AG04450 (cell line): ENCODE measurements at places on chromosomes 2 and 18.
A peak's percentile ranks its signal among the peaks of the same experiment; 100 is the strongest.

GRCh38 chr18:45213040-45213333, 402.3 kb upstream of the SLC14A2 start:
- no peak for DNase-seq

- no peak for DNase-seq
Observed at GRCh38 chr2:71422786-71423185, 30.6 kb upstream of the DYSF start.

DNA sequence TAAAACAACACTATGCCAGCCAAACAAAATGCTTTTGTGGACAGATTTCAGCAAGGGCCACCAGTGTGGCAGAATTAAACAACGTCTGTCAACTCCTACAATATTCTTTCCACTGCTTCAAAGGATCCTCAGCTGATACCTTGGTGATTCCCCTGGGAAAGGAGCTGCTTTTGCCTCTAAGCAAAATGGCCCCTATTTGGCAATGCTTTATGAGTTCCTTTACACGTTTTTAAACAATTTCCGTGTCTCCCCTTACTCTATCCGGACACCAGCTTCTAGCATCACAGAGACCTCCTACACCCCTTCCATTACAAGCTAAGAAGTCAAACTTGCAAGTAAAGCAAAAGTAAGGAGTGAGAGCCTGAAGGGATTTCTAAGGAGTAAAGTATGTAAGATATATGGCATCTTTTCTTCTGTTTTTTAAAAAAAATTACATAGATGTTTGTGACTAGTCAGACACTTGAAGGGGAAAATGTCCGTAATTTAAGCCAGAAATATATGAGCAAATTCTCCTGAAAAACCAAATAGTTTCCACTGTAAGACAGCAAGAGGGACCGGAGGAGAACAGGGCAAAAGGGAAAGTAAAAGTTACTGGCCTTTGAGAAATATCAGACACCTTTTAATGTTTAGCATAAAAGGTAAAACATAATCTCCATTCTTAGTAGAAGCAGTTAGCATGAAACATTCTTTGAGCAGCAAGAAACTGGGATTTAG, 1.9 kb downstream of the SOS1 start:
- no peak for DNase-seq

DNA sequence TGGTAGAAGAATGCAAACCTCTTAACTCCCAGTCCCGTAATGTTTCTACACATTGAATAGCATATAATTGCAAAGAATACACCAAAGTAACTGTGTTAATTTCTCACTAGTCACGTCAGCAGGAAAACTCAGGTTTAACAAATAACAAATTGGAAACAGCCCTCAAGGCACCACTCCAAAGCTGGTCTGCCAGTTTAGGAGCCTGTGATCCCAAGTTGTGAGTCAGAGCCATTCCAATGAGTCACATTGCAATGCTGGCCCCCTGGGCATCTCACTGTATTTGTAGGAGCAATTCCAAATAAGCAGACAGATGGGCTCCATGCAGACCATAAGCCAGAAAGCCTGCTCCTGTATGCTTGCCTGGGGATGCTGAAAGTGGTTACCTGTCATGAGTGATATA, 143.2 kb upstream of the SETBP1 start:
- peak; percentile 21 for DNase-seq

DNA sequence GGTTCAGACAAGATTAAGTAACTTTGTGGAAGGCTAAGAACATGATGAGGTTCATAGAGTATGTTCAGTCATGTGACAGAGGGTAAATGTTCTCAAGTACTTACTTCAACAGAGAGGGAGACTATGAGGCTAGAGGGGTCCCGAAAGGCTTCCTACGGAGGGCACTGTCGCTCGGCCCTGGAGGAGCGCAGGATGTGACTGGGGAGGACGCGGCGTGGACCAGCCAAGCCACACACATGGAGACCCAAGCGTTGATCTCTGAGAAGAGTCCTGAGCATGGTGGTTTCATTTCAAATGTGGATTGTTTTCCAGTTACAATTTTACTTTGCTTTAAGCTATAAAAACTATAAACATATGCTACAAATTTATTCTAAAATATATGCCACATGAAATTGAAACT, 227.5 kb downstream of the PTGR3 start:
- DNase-seq: no peak

DNA sequence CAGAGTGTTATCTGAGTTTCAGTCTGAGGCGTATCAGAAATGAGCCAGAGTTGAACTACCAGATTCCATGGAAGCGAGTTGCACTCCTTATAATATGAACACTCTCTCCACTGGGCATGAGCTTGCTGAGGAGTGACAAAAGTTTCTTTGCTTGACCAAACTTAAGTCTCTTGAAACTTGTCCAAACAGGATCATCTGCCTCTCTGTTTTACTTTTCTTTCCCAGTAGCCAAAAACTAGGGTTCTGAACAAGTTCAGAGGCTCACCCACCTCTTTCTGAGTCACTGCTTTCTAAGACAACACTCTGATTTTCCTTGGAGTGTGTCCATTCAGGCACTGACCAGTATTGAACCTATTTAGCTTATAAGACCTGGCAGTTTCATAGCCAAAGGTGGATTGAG, 233.2 kb upstream of the TCF4 start:
- no peak for DNase-seq
